Activated CD4-positive, alpha-beta T cell treated with anti-CD3 and anti-CD28 coated beads, Interleukin-2, amount 10 ng/mL, durations not matched to agents 24 days and 14 days (primary cell): ENCODE measurements at places on chromosomes 13 and 19. TPM values are rescaled to one million over a fixed set of nuclear protein-coding genes. Genes with fewer than 3 reads are reported as not detected.
A peak's percentile ranks its signal among the peaks of the same experiment; 100 is the strongest.

The PEG3 gene
- total RNA-seq, result not detected in 2 replicates

DNA sequence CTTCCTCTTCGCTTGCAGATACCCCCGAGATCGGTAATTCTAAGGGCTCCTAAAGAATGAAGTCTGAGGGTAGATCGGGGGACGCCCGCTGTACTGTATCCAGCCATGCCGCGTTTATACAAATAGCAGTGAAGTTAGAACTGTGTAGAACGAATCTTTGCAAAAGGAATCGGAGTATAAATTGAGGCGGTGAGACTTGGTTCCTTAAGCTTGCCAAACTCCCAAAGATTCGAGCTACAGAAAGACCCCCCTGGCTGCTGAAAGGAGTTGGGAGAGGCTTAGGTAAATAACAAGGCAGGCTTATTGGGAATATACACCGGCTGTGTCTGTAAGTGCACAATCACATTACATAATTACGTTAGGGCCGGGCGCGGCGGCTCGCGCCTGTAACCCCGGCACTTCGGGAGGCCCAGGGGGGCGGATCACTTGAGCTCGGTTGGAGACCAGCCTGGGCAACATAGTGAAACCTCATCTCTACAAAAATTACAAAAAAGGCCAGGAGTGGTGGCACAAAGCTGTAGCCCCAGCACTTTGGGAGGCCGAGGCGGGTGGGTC, 12.2 kb downstream of the TMEM160 start:
- no peak for DNase-seq

GRCh38 chr19:39995794-39996193, 1.1 kb upstream of the ZNF546 start:
- no peak for DNase-seq

GRCh38 chr13:100443998-100444328, 144.6 kb downstream of the GGACT start:
- no peak for DNase-seq

DNA sequence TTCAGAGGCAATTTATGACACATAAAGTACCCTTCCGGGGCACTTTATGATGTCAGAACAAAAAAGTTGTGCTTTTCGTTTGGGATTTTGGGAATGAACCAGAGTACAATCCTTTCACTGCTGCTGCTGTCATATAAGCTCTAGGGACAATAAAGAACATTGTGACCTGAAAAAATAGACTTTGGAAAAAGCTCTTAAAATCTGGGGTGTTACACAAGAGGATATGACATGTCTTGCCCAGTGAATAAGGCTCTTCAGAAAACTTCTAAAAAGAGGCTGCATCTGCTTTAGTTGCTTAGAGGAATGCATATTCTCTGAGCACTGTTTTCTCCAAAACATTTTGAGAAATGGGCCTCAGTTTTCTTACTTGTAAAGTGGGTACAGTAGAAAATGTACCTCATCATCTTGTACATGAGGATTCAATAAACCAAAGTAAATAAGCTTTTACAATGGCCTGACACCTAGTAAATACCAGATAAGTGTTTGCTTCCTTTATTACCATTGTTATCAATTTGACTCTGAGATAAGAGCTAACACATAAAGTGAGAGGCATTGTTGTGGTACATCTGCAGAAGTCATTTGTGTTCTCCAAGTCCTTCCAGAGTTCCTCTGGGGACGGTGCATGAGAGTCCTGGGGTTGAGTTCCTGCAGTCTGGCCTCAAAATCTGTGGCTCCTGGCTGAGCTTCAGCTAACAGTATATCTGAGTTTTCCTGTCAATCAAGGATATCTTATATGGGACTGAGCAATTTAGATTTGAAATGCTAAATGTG, 67.4 kb upstream of the EDNRB start:
- DNase-seq, result no peak

DNA sequence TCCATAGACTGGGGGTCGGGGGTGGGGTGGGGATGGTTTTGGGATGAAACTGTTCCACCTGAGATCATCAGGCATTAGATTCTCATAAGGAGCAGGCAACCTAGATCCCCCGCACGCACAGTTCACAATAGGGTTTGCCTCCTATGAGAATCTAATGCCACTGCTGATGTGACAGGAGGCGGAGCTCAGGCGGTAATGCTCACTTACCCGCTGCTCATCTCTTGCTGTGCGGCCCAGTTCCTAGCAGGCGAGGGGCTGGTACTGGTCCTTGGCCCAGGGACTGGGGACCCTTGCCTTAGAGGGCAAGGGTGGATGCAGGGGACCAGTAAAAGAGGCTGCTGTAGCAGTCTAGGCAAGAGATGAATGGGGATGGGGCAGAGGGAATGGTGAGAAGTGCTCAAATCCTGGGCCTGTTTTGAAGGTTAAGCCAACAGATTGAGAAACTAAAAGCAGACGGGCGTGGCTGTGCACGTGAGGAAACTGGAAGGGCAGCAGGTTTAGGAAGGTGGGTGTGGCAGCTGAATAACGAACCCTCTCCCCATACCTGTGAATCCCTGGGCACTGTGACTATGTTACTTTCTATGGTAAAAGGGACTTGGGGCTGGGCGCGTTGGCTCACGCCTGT, 1.5 kb upstream of the ERICH4 start:
- DNase-seq, result no peak

The IRGC gene
- total RNA-seq, result not detected in 2 replicates

DNA sequence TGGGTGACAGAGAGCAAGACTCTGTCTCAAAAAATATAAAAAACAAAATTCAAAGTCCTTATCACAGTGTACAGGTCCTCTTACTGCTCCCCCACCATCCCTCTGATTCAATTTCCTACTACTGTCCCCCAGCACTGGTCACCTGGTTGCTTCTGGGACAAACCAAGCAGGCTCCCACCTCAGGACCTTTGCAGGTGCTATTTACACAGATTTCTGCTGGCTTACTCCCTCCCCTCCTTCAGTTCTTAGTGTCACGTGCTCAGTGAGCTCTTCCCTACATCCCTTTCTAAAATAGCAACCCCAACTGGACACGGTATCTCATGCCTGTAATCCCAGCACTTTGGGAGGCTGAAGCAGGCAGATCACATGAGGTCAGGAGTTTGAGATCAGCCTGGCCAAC, 6.0 kb downstream of the IRF2BP1 start:
- no peak for DNase-seq

DNA sequence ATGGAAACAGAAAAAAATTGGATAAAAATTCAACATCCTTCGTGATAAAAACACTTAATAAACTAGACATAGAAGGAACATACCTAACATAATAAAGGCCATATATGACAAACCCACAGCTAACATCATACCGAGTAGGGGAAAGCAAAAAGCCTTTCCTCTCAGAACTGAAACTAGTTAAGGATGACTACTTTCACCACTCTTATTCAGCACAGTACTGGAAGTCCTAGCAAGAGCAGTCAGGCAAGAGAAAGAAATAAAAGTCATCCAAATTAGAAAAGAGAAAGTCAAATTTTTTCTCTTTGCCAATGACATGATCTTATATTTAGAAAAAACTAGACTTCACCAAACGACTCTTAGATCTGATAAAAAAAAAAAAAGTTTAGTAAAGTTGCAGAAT, 25.8 kb upstream of the SLC7A9 start:
- no peak for DNase-seq

The MBD3L2 gene
- not detected in 2 replicates for total RNA-seq

- DNase-seq, result no peak
These were observed 3.5 kb upstream of the ATP11A start for GRCh38 chr13:112686364-112686763.

The OR7D2 gene
- 0.37 and 0.80 TPM in 2 replicates for total RNA-seq

DNA sequence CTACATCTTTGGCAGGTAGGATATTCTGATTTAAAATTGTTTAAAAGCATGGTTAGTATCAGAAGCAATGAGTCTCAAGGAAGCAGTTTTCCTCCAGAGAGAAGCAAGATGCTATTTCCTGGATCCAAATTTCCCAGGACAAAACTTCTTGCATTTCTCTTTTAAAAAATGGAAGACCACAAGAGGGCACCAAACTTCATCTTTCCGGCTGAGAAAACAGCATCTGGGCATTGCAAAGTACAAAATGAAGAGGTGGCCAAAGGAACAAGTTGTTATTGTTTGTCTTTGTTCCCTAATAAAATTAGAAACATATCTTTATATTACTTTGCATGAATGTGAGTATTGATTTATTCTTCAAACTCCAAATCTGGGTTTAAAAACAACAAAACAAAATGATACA, 60.0 kb upstream of the LRCH1 start:
- DNase-seq, result peak; percentile 71

The LILRA5 gene
- not detected in 2 replicates for total RNA-seq

DNA sequence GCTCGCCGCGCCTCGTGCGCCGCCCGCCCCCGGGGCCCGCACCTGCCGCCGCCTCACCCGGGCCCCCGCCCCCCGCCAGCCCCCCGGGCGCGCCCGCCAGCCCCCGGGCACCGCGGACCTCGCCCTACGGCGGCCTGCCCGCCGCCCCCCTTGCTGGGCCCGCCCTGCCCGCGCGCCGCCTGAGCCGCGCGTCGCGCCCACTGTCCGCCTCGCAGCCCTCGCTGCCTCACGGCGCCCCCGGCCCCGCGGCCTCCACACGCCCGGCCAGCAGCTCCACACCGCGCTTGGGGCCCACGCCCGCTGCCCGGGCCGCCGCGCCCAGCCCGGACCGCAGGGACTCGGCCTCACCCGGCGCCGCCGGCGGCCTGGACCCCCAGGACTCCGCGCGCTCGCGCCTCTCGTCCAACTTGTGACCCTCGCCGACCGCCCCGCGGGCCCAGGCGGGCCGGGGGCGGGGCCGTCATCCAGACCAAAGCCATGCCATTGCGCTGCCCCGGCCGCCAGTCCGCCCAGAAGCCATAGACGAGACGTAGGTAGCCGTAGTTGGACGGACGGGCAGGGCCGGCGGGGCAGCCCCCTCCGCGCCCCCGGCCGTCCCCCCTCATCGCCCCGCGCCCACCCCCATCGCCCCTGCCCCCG, 17.2 kb downstream of the POLRMT start:
- DNase-seq, result no peak

The AKAP11 gene
- total RNA-seq, result 38.7 and 39.9 TPM in 2 replicates

DNA sequence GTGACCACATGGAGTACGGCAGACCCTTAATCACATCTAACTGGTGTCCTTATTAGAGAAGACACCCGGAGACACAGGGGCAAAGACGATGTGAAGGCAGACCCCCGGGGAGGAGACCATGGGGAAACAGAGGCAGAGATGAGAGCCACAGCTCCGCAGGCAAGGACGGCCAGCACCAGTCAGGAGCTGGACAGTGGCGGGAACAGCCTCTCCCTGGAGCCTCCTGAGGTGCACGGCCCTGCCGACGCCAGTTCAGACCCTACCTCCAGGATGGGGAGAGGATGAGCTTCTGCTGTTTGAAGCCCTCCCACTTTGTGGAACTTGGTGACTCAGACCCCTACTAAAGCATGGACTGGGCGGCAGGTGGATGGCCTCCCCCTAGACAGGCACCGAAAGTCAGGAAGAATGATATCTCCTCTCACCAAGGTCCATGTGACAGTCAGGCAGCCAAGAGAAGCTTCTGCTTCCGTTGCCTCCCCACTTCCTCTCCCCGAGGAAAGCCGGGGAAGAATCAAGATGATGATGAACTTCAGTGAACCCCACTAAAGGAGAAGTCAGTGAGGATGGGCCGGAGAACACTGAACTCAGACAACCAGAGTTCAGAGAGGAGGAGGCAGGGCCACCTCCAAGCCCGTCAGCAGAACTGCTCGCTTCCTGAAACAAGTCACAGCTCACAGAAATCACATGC, 25.4 kb downstream of the RAB20 start:
- DNase-seq, result no peak

The VMAC gene
- total RNA-seq, result 2.7 and 3.2 TPM in 2 replicates

The ALKBH7 gene
- total RNA-seq, result 23.9 and 25.0 TPM in 2 replicates

GRCh38 chr13:35354285-35354684, 122.2 kb downstream of the MAB21L1 start:
- DNase-seq, result no peak

GRCh38 chr13:76667551-76667950, 218.7 kb downstream of the KCTD12 start:
- DNase-seq, result no peak

- DNase-seq, result no peak
These were observed 193.5 kb downstream of the PCDH17 start for GRCh38 chr13:57825066-57825465.

The AMER2 gene
- not detected in 2 replicates for total RNA-seq

The ERICH4 gene
- not detected in 2 replicates for total RNA-seq

DNA sequence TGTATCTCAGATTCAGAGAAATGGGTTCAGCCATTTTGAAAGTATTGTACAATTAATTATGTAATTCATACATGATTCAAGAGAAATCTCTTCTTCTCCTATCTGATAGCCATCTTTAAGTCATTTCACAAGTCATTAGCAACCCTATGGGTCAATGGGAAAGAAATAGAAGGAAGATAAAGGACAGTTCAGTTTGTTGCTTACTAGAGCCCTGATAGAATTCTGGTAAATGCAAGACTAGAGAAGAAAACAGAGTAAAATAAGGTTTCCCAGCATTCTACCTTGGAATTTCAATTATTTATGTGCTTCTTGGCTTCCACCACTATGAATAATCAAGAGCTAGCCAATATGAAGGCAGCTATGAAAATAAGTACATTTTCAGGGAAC, 117.7 kb downstream of the LHFPL6 start:
- DNase-seq, result no peak

- peak; percentile 81 for DNase-seq
These were observed 6.5 kb upstream of the OPA3 start for GRCh38 chr19:45591004-45591637.

DNA sequence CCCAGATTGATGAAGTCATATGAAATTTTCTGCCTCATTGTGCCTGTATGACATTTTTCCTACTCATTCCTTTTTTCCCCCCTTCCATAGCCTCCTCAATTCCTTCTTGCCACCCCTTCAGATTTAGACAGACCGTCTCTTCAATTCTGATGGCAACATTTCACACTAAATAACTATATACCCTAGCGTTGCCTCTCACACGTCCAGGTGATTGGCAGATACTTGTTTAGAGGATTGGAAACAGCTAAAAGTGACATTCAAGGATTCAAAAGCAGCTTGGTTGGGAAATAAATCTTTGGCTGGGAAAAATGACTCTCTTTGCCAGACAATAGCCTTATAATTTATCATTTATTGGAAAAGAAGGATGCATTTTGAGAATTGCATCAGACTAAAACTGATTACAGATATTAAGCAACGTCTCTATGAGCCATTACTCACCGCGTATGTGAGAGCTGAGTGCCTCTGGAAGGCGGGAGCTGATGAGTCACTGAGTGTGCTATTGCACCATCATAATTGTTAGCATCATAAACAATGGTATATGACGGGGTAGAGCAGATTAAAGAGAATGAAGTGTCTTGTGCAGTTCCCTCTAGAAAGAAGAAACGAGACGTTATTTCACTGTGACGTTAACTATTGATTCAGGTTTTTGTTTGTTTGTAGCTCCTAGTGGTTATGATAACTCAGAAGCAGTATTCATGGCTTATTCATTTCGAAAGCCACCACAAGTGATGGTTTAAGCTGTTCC, 61.1 kb upstream of the FAM216B start:
- DNase-seq, result no peak
